ENCODE measurements at places on chromosomes 11 and 22.

GRCh38 chr11:125128450-125128849 is 17.0 kb upstream of the TMEM218 start:
- DNase-seq = no peak

DNA sequence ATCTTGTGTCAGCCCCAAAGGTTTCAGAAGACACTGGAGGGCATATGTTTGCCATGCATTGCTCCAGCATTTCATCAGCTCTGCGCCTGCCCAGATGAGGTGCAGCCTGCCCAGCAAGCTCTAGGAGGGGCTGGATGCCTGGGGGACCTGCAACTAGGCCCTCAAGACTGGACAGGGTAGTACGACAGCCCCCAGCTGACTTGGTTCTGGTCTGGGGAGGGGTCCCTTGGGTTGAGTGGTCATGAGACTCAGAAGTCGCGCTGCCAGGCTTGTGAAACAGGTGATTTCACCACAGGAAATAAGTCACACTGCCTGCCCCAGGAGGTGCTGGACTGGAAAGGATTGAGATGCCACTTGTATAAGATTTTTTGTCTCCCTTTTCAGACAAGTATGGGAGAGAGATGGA is 23.4 kb downstream of the TPBGL start:
- no peak for DNase-seq

GRCh38 chr11:58006940-58007339 is 16.7 kb upstream of the OR9Q1 start:
- DNase-seq = no peak

DNA sequence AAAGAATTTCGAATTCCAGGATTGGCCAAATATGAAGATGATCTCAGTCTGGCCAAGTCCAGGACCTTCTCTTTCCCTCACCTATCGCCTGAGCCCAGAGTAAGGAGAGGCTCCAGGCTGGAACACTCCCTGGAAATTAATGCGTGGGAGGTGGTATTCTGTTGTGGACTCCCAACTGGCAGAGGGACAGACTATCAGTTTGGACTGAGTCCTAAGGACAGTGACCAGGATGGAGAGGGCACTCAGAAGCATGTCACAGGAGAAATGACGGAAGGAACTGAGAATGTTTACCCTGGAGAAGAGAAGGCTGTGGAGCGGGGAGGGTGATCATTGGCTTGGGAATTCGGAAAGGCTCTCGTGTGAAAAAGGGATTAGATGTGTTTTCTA is 84.4 kb downstream of the RPL27A start:
- DNase-seq = no peak

DNA sequence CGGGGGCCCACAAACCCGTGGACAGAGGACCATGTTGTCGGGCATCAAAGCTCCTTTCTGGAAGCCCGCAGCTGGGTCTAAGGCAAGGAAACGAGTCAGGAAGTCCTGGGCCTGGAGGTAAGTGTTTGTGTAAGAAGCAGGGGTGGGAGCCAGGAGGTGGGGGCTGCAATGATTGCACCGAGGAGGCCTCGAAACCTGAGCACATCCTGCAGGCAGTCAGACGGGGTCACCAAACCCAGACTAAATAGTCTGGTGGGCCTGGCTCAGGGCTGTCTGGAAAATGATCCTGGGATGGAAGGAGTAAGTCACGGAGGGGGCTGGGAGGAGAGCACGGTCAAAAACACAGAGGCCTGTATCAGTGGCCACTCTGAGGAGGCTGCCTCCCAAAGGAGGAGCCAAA is 539.2 kb downstream of the MN1 start:
- DNase-seq = no peak

DNA sequence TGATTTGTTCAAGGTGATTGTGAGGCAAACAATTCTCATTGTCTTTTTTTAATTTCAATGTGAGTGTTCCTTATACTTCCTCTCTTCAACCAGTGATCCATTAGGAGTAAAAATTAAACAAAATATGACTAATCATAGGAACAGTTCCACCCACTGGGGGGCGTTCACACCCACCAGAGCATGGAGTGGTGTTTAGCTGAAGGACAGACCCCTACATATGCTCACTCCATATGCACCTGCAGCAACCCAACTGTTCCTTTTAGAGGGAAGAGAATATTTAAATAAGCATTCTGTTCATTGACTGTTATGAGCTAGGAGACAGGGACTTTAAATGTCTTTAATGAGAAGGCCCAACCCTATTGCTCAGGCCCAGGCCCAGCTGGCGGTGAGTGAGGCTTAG is 78.7 kb upstream of the DRD2 start:
- DNase-seq = no peak

DNA sequence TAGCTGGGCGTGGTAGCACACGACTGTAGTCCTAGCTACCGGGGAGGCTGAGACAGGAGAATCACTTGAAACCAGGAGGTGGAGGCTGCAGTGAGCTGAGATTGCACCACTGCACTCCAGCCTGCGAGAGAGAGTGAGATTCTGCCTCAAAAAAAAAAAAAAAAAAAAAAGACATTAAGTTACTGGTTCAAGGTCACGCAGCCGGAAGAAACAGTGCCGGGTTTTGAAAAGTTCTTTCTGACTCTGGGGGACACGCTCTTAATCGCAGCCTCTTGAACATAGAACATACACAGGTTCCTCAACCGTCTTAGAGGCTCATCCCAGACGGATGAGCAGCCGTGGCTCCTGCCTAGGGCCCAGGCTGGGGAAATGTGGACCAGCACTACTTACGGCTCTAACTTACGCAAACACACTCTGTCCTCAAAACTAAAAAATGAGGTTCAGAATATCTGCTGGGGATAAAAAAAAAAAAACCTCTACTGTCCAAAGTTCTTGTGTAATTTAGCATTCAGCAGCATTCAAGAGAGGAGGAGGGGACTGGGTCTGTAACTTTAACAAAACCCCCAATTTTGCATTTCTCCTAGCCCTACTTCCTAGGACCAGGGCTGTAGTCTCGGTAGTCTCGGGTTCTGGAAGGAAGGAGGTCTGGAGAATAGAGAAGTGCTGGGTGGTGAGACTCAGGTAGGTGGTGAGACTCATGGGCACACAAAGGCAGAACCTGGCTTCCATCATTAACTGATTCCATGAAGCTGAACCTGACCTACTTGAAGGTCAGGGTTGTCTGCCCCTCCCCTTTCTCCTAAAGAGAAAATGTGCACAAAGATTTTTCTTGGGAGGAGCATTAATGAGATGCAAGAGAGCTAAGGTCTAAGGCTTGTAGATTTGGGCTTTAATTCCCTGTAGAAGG is 6.0 kb downstream of the SPTBN2 start:
- DNase-seq = no peak
